ENCODE measurements at places on chromosomes 2 and 18. TPM values are rescaled to one million over a fixed set of nuclear protein-coding genes. Genes with fewer than 3 reads are reported as not detected.

- no peak for DNase-seq
Observed at GRCh38 chr2:33484042-33484621, 7.7 kb downstream of the RASGRP3 start.

Gene FAM110C
- 12.5 TPM for polyA plus RNA-seq

Gene CENPA
- polyA plus RNA-seq, result 16.8 TPM

- no peak for DNase-seq
Observed at GRCh38 chr18:68800075-68800474, 2.2 kb downstream of the CCDC102B start.

Gene SLC9A4
- 0.05 TPM for polyA plus RNA-seq

GRCh38 chr18:45684341-45685115 is 39.5 kb upstream of the SLC14A1 start:
- no peak for DNase-seq

GRCh38 chr2:82994151-82994550 is 1464.9 kb downstream of the SUCLG1 start:
- DNase-seq, result no peak

Gene TMEM178A
- polyA plus RNA-seq, result 95.9 TPM

DNA sequence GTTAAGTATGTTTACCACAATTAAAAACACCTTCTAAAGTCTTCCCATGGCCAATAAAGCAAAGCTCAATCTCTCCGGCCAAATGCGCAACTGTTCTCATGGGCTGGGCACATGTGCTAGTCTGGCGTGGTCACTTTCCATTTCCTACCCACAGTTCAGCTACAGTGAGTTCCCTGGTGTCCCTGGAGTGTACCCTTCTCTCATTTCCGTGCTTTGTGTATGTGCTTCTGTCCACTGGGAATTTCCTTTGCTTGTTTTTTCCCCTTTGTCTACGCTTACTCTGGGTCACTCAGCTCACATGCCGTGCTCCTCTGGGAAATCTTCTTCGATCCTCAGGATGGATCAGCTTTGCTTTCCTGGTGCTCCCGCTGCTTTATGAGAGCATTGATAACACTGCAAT is 69.6 kb upstream of the GYPC start:
- DNase-seq, result no peak

Gene GULP1
- polyA plus RNA-seq, result 65.7 TPM

- DNase-seq, result no peak
Observed at GRCh38 chr2:218216336-218216673, 684 bp upstream of the ARPC2 start.
